ENCODE measurements at places on chromosomes 1 and 21.
A peak's percentile ranks its signal among the peaks of the same experiment; 100 is the strongest.

DNA sequence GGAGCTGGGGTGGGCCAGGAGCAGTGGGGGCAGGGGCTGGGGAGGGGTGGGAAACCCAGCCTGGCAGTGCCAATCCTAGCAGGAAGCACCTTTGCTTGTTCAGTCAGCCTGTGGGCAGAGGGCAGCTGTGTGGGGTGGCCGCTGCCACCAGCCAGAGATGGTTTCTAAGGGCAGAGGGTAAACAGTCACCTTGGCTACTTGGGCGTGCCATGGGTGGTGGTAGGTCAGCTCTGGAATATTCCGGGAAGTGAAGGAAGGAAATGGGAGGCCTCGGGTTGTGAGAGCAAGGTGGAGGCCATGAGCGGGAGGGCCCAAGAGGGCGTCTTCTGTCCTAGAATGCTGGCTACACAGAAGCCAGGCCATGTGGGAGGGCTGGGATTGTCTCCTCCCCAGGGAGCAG is 20.7 kb upstream of the WNT4 start:
- no peak for DNase-seq

- no peak for DNase-seq
Measured at GRCh38 chr1:39737546-39738169, 1.0 kb upstream of the PPIE start.

- no peak for DNase-seq
Measured at GRCh38 chr1:69814926-69815325, 247.2 kb downstream of the LRRC7 start.

DNA sequence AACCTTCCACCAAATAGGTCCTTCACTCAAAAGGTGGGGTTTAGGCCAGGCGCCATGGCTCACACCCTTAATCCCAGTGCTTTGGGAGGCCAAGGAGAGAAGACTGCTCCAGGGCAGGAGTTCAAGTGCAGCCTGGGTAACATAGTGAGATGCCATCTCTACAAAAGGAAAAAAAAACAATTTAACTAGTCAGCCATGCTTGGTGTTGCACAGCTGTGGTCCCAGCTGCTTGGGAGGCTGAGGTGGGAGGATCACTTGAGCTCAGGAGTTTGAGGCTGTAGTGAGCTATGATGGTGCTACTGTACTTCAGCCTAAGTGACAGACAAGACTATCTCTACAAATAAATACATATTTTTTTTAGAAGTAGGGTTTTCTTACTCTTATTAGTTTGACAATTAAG is 617.5 kb downstream of the KIF26B start:
- DNase-seq = no peak

GRCh38 chr1:52423771-52424170 is 19.4 kb downstream of the PRPF38A start:
- peak; percentile 65 for DNase-seq

DNA sequence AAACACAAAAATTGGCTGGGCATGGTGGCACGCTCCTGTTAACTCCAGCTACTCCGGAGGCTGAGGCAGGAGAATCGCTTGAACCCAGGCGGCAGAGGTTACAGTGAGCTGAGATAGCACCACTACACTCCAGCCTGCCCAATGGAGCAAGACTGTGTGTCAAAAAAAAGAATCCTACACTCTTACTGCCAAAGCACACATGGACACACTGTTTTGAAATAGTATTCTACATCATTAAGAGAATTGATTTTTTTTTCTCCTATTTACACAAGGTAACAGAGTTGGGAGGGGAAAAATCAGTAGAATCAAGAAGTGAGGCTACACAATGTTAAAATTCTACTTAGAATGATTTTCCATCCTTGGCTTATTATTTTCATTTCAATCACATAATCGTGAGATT is 42.1 kb upstream of the SDC3 start:
- no peak for DNase-seq

DNA sequence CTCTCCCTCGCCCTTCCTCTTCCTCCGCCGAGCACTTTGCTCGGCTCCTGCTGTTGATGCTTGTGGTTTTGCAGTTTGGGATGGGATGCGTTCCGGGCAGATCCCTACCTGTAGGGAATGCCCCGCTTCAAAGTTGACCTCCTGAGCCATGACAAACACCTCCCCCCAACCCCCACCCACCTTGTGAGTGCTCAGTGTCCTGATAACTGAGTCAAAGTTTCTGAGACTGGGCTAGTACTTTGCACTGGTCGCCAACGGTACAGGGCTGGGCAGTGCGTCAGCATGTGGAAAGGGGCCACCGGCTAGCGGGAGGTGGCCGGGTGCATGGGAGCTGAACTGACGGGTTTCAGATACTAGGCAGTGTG is 771 bp downstream of the RABGAP1L start:
- DNase-seq = no peak

DNA sequence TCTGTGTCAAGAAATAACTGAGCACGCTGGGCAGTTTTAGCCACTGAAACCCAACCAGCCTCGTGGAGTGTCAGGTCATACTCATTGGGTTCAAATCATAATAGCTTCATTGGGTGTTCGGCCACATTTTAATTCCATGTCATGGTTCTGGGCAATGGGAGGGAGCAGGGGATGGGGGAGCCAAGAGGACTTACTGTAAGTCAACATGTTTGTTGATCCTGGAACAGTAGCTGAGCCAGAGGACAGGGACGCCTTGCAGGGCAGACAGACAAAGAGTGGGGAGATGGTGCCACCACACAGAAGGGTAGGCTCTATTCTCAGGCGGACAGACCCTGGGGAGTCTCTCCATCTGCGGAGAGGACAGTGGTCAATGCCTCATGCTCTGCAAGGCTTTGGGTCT is 161.1 kb downstream of the ZBTB18 start:
- DNase-seq = no peak

DNA sequence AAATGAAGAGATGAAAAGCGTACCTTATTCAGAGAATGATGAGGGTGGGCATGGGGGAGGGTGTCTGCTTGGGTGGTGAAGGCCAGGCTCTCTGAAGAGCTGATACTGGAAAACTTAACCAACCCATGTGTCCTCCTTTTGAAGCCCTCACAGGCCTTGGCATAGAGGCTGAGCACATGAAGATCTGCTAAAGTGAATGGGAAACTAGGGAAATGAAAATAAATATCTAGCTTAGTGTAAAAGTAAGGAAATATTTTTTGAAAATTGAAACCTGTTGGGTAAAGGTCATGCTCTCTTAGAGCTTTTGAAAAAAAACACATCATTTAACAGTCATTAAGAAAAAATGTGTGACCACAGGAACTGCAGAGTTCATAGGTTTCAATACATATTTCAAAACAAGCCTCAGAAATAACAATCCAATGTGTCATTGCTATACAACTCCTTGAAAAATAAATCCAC is 40.5 kb upstream of the RALGPS2 start:
- no peak for DNase-seq

- DNase-seq = no peak
Measured at GRCh38 chr1:26913389-26913753, 404 bp downstream of the NR0B2 start.

- no peak for DNase-seq
Measured at GRCh38 chr1:27124405-27124804, 30.5 kb downstream of the SLC9A1 start.

GRCh38 chr1:45612941-45613579 is 10.8 kb downstream of the CCDC17 start:
- DNase-seq = no peak

DNA sequence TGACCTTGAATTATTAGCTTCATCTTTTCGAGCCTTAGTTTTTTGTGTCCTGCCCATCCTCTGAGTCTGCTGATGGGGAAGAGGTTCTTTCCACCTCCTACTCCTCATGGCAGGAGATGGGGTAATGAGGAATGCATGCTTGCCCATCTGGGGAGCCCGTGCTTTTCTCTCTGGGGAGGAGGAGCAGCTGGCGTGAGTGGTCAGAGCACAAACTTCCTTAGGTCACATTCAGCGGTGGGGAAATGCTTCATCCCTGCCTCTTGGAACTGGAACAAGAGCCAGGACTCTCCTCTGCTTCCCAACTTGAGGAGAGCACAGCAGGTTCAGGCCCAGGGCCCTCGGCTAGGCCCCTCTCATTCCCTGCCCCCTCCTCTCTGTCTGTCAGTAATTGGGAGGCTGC is 155.0 kb downstream of the PCNX2 start:
- no peak for DNase-seq

- DNase-seq = no peak
Measured at GRCh38 chr21:21200103-21200938, 202.1 kb downstream of the NCAM2 start.

- no peak for DNase-seq
Measured at GRCh38 chr1:184649451-184649888, 105.2 kb downstream of the EDEM3 start.

DNA sequence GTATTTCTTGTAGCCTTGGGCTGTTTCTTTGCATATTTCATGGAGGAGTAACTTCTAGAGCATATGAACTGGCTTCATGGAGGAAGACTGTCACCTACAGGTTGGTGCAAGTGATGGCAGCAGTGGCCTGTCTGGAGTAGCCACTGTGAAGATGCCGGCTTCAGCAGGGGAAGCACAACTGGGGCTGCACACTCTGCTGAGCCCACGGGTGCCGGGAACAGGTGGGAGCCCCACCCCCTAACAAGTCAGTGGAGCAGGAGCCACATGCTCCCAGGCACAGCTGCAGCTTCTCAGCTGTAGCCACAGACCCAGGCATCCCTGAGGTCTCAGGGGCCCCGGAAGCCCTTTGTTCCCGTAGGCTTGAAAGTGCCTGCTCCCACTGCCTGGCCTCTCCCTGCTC is 43.2 kb upstream of the C1orf185 start:
- DNase-seq = no peak

GRCh38 chr1:111739925-111740765 is 950 bp upstream of the INKA2 start:
- no peak for DNase-seq

DNA sequence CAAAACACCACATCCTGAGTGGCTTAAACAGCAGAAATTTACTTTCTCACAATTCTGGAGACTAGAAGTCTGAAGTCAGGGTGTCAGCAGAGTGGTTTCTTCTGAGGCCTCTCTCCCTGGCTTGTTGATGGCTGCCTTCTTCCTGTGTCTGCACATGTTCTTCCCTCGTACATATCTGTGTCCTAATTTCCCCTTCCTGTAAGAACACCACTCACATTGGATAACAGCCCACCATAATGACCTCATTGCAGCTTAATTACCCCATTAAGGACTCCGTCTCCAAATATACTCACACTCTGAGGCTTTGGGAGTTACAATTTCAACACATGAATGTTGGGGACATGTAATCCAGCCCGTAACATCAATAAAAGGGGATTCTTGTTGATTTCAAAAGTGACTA is 23.4 kb downstream of the C8A start:
- DNase-seq = no peak

DNA sequence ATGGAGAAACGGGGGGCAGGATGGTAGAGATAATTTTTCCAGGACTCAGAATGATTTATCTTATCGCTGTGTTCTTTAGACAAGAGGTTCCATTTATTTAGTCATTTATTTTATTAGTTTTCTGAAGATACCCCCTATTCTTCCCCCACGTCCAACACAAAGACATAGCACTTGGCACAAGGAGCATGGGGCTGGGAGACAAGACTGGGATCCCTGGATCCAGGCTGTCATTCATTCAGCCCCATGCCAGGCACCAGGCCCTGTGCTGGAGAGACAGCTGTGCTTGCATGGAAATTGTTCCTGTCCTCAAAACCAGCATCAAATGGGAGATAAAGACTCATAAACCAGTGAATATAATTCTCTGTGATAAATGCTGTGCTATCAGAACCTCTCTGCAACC is 27.1 kb upstream of the PLXNA2 start:
- no peak for DNase-seq

DNA sequence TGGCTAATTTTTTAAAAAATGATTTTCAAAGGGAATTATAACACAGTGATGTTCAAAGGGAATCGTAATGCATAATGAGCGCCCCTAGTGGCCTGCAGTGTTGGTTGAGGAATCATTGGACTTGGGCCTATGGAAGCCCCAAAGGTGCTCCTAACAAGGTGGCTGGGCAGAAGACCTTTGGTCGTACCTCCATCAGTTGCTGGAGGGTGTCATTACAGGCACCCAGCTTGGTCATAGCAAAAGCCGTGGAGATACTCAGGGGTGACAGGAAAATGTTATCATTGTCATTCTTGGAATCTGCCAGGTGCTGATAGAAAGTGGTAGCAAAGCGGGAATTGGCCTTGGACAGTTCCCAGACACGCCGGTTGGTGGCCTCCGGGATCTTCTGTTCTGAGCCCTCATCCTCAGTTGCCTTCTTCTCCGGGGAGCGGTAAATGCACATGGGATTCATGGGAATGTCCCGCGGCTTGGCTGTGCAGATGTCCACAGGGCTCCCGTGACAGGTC is 2.7 kb downstream of the SERPINC1 start:
- no peak for DNase-seq

DNA sequence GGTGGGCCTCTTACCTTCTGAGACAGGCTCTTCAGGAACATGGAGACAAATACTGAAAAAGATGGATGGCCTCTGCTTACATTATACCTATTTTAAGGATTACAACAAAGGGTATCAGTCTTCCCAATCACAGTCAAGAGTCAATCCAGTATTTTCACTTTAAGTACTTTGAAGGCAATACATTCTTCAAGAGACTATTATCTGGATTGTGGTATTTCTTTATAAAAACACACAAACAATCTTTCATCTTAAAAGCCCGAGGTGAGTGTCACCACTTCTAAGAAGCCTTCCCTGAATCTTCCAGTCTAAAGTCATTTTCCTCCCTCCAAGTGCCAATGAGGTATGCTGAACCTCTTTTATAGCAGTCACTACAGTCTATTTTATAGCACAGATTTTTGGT is 45.3 kb downstream of the WASF2 start:
- no peak for DNase-seq

DNA sequence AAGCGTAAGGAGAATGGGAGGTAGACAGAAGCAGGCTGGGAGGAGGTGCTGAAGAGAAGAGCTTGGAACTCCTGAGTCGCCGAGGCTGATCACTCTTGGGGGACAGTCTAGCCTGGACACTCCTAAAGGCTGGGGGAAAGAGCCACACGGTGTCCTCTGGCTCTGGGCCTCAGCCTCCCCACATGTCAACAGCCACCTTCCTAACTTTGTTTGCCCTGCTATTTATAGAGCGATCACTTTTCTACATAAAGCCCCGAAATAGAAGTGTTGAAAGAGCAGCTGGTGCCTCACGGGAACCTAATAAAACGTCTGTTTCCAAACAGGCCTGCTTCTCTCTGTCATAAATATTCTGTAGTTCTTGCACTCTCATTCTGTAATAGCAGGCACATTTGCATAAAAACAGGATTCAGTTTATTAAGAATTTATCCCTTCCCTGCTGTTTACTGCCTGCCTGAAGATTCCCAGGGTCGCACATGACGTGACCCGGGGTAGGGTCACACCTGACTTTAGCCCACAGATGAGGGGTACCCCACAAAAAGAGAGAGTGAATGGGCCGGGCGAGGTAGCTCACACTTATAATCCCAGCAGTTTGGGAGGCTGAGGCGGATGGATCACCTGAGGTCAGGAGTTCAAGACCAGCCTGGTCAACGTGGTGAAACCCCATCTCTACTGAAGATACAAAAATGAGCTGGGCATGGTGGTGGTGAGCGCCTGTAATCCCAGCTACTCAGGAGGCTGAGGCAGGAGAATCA is 212.5 kb downstream of the TOMM20 start:
- DNase-seq = no peak

- DNase-seq = no peak
Measured at GRCh38 chr1:107138767-107139445, 1.9 kb upstream of the NTNG1 start.

- DNase-seq = no peak
Measured at GRCh38 chr1:182192966-182193365, 131.5 kb upstream of the ZNF648 start.

- DNase-seq = no peak
Measured at GRCh38 chr1:98384461-98385141, 276.9 kb upstream of the SNX7 start.

- no peak for DNase-seq
Measured at GRCh38 chr1:18354612-18355011, 126.1 kb upstream of the KLHDC7A start.

GRCh38 chr1:228043281-228043848 is 36.6 kb downstream of the WNT3A start:
- no peak for DNase-seq

Measured in T-helper 1 cell (primary cell).